ENCODE measurements at places on chromosomes 3 and 15.

DNA sequence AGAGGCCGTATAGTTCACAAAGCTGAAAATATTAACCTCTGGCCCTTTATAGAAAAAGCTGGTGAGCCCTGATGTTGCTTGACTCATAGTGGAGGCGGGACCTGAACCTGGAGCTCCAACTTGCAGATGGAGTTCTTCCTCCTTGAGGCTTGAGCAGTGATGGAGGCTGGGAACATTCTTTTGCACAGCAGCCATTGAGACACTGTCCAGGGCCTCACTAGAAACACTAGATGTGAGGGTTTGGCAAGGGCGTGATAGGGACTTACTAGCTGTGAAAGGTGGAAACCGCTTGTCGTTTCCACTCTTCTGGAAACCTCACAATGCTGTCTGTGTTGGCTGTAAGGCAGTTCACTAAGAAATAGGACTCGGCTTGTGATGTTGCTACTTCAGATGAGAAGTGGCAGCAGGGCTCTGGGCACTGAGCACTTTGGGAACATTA, 12.5 kb downstream of the SMAD6 start:
- no peak for DNase-seq

- no peak for DNase-seq
Observed at GRCh38 chr3:100720426-100720825, 11.1 kb downstream of the TFG start.

- DNase-seq, result no peak
Observed at GRCh38 chr3:28980631-28981030, 300.2 kb upstream of the RBMS3 start.

- DNase-seq, result no peak
Observed at GRCh38 chr3:37941608-37942508, 48.7 kb upstream of the VILL start.

DNA sequence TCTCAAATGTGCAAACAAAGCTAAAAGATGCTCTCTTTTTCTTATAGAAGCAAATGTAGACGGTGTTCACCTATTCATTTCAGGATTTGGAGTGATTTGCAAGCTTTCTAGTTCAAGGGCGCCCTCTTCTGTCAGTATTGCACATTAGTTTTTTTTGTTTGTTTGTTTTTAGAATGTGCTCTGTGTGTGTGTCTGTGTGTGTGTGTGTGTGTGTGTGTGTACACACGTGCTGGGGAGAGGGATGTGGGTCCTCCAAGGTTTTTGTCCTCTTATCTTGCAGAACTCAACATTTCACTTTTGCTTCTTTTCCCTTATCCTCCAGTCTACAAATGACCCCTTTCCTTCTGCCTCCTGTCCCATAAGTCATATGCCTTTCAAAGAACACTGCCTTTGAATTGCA, 23.5 kb downstream of the DNAH1 start:
- DNase-seq, result no peak

DNA sequence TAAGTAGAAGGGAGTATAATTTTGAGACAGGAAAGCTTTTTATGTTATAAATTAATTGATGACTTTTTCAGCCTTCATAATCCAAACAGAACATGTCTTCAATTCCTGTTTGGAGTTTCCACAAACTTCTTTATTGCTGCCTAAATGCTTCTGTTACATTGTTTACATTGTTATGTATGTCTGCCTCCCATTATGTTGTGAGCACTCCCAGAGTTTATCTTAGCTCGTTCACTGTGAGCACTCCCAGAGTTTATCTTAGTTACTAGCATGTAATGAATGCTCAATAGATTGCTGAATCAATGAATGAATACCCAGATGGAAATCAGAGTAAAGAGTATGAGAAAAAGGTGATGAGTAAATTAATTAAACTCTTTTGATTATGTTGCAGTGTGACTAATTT, 1178.0 kb downstream of the ROBO1 start:
- no peak for DNase-seq

DNA sequence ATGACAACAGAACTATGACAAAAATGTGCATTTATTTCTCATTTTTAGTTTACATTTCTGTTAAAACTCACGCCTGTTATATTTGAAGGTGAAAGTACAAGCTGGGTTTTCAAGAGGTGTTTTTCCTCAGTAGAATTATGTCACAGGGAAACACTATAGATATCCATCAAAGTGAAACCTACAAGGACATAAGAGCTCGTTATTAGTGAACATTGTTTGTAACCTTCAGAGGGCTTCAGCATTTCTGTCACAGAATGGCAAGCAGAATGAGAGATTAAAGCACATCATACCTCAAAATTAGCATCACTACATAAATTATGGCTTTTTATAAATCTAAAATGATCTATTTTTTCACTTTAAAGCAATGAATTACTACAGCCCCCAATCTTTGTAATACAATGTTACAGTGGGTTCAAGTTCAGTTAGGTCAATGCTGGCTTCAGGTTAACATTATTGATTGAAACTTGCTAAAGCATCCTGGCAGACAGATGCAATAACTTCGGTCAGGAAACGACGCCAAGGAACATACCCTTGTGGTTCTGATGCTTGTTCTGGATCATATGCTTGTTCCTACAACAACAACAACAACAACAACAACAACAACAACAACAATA, 405.6 kb downstream of the CADM2 start:
- DNase-seq, result no peak

DNA sequence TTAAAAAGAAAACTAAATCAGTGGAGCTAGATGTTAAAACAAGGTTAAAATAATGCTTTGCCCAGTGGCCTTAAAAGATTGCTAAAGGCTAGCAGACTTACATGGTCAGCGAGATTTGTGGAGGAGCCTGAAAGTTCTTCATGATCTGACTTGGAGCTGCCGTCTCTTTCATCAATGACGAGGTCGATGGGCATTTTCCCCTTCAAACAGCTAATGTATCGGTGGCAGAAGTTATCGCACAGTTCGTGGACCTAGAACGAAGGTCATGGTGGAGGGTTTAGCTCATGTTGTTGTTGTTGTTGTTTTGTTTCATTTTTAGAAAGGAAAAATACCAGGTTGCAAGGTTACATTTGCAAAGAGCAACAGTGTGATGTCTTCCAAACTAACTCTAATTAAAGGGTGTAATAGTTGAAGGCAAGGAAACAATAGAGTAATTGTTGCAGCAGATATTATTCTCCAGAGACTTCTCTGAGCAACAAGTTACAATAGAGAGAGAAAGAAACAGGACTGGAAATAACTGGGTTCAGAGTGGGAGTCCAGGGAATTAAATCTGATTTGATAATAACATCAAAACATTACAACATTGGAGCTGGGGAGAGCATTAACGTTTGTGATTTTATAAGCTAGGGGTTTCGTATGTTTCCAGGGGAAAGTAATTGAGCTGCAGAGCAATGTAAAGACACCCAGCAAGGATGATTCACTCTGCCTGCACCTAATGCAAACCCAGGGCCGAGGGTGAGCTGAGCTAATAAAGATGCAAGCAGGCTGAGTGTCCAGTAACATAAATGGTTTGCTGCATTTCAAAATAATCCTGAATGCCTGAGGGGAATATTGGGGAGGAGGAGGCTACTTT, 6.6 kb downstream of the MEIS2 start:
- no peak for DNase-seq

DNA sequence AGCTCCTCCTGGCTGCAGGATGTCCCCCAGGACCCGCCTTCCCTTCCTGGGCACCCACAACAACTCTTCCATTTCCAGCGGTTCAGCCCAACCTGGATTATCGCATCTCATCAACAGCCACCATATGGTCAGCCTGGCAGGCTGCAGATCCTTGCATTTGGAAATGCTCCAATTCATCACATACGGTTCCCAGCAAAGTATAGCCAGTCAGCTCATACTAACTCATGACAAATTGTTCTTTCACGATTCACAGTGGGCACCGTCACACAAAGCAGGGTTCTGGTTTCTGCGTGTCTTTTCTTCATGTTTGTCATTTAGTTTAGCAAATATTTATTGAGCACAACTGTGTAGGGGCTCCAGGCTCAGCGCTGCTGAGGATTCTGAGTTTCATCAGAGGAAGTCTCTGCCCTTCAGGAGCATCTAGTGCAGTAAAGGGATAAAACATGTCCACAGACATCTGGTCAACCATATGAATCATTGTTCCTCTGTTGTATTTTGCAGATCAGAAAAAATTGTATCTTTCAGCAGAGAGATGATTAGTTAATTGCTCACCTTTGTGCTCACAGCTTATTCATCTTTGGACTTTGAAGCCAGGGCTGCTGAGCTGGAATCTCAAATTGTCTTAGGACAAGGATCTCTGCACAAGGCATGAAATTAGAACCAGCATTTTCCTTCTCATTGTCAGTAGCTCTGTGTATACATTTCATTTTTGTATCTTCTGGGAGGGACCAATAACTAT, 125.1 kb downstream of the GABRG3 start:
- DNase-seq, result no peak

- DNase-seq, result no peak
Observed at GRCh38 chr3:139123377-139124095, 78.8 kb upstream of the PRR23C start.

DNA sequence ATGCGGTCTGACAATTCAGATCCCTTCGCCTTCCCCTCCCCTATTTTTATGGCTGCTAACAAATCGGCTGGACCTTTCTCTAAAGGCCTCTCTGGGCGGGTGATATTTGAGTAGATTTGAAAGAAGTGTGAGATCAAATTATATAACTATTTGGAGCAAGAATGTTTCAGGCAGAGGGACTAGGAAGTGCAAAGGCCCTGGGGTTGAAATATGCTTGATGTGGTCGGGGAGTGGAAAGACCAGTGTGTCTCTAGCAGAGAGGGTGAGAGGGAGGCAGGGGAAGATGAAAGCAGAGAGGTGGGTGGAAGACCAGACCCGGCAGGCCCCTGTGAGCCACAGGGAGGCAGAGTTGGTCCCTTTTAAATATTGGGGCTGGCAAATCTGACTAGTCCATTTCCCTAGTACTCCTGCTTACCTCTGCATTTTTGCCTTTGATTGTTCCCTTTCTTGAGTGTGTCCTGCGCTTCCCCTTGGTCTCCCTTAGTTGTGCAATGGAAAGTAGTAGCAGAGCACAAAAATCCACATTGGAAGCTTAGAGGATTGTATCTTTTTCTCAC, 32.3 kb downstream of the SLCO3A1 start:
- DNase-seq, result no peak

GRCh38 chr3:180624714-180625113, 22.8 kb downstream of the TTC14 start:
- DNase-seq, result no peak

DNA sequence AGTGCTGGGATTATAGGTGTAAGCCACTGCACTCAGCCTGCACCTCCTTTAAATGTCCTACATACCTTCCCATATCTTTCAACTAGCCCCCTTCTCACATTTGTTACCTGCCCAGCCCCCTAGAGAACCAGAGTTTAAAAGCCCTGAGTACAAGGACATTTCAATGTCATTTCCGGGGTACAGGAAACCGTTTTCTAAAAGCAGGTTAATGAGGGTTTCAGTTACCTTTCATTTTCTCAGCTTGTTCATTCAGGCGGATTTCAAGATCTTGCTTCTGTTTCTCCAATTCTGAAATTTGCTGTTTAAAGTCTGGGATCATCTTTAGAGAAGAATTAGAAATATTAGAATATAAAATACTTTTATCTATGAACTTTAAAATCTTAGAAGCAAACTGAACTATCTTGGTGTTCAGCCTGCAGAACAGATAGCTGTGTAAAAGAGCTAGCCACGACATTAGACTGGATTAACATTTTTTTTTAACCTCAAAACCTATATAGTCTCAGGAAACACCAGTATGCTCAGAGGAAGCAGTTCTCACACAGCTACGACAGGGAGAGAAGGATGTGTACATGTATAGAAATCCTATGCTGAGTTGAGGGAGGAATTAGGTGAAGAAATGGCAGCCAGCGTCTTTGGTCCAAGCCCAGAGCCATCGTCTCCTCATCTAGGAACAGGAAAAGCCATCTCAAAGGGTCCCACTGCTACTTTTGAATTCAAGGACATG, 29.9 kb upstream of the GNB5 start:
- peak; percentile 42 for DNase-seq

DNA sequence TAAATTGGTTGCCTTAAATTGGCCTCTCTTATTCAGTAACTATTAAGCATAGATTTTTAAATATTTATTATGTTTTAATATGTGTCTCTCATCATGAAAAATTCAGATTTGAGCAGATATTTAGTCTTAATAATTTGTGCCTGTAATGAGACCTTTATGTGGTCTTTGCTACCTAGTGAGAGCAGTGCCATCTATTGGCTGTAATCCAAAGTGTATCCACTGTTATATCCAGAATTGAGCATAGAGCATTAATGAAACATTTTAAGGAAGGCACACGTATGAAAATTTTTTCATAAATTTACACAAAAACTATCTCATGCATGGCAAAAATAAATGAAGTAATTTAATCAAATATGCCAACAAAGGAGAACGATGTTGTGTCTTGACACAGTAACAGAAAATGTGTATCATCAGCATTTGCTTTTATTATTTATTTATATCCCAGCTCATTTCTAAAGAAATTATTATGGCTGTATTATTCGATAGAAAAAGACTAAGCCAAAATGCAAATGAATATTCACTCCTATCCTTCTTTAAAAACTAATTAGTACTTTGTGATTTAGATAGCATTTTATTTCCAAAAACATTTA, 203.5 kb downstream of the RSRC1 start:
- no peak for DNase-seq

DNA sequence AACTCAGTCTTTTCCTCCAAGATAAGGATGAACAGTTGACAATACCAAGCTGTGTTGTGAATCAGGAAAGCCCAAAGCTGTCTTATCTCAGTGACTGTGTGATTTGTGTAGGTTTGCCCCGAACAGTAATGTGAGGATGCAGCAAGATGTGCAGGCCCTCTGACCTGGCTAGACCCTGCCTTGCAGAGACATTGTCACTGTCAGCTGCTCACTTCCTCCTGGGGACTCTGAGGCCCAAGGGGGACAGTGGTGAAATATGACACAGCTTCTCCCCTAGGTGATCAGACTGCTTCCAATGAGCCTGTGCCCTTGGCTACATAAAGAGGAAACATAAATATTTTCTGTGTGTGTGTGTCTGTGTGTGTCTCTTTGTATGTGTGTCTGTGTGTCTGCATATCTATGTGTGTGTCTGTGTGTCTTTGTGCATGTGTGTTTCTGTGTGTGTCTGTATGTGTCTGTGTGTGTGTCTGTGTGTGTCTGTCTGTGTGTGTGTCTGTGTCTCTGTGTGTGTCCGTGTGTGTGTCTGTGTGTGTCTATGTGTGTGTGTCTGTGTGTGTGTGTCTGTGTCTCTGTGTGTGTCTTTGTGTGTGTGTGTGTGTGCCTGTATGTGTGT, 21.7 kb downstream of the LRRK1 start:
- no peak for DNase-seq

GRCh38 chr3:34284959-34285826, 486.8 kb downstream of the PDCD6IP start:
- DNase-seq, result no peak

GRCh38 chr3:191301782-191302411, 27.3 kb upstream of the CCDC50 start:
- DNase-seq, result no peak

- no peak for DNase-seq
Observed at GRCh38 chr15:71629781-71630474, 180.4 kb upstream of the NR2E3 start.

GRCh38 chr3:50192689-50193141, 1.3 kb downstream of the GNAT1 start:
- peak; percentile 96 for DNase-seq

DNA sequence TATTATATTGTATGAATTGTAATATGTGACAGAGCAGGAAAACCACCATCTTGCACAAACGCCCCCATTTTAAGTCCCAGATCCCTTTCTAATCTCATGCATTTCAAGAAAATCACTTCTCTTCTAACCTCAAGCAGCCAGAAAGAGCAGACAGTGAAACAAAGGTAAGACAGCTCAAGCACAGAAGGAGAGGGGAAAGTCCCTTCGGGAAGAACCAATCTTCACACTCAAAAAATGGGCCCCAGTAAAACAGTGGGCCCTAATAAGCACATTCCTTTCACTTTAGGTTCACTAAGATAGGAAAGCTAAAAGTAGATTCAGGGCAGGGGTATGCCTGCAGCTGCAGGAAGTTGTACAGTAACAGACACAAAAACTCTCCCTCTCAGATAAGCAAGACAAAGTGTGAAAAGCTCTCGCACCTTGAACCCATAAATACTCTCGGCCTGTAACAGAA, 1268.7 kb downstream of the SI start:
- DNase-seq, result no peak

Measured in activated CD8-positive, alpha-beta memory T cell treated with anti-CD3 and anti-CD28 coated beads, Interleukin-2, amount 50 U/mL, for 48 hours (primary cell).